ENCODE measurements at places on chromosomes 4 and X. TPM values are rescaled to one million over a fixed set of nuclear protein-coding genes. Genes with fewer than 3 reads are reported as not detected.

Gene SPON2
- total RNA-seq: 55.5 TPM

Gene PRPS2
- 32.0 TPM for total RNA-seq

Gene ATP2B3
- total RNA-seq: under 0.01 TPM

Gene GPR82
- total RNA-seq: not detected

Gene AADAT
- total RNA-seq: 5.4 TPM

Gene ADH1C
- not detected for total RNA-seq
